IPS DF 19.7 (cell line): ENCODE measurements at places on chromosomes 7 and 10.

- DNase-seq: no peak
These were observed 20.4 kb upstream of the ASAH2 start for GRCh38 chr10:50271564-50272250.

DNA sequence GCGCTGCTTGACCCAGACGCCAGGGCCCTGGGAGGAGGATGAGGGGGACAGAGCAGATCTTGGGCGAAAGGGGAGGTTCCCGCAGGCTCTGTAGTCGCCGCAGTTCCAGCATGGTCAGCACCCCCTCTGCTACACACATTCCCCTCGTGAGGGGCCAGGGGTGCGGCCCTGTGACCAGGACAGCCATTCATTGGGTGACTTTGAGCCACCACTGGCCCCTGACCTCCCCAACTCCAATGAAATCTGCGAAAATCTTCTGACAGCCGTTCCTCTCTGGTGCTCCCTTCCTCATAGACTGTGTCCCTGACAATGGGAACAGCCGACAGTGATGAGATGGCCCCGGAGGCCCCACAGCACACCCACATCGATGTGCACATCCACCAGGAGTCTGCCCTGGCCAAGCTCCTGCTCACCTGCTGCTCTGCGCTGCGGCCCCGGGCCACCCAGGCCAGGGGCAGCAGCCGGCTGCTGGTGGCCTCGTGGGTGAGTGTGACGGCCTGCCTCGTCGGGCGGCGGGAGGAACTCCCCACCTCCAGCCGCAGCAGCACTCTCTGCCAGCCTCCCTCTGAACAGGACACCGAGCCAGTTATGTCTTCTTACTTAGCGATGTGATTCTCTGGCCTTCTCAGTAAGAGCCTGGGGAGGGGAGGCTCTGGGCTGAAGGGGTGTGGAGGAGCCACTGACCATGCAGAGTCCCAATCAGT lies 825 bp downstream of the TMEM176A start:
- DNase-seq: no peak

GRCh38 chr10:120402147-120402766 lies 54.8 kb upstream of the PLPP4 start:
- no peak for DNase-seq

DNA sequence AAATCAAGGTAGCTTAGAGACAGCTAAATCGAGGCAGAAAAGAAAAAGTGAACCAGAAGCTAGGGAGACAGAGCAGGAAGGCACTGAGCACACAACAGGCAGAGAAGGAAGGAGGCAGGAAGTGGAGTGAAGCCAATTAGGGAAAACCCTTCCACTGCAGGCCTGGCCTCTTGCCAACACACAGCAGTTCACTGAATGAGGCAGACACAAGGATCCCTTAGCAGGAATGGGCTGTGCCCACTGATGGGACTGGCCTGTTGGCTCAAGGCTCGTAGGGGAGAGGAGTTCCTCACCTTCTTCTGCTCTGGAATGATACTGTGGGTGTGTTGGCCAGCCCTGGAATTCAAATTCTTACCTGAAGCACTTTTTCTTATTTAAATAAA lies 220.3 kb upstream of the STK17A start:
- no peak for DNase-seq

DNA sequence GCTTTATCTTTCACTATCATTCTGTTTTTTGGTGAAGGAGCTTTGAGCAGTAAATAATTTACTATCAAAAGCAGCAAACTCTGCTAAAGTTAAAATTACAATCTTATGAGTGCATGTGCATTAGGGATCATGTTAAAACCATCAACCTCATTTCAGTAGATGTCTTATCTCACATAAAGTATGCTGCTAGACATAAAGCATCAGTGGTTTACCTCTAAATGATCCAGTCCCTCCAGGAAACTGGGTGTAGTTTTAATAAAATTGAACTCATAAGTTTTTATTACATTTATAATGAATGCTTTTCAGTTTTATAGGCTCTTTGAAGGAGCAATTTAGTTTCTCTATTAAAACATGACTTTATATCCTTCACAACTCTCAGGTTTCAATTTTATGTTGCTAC lies 108.7 kb downstream of the LRRN3 start:
- DNase-seq: no peak

DNA sequence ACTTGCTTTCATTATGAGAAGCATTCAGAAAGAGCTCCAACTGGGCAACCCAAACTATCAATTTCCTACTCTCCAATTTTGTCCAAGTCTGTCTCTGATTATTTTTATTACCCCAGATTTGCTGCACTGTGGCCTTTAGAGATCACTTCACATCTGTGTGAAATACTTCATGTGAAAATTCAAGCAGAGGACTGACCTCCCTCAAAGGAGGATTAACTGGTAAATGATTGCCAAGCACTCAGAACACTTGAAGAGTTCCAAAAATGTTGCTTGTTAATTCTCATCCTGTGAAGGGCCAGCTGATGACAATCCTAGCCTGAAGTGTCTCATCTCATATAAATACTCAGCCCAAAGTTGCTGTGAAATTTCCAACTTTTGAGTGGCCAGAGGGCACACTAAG lies 182.8 kb upstream of the DGKB start:
- no peak for DNase-seq

- no peak for DNase-seq
These were observed 70.2 kb downstream of the SAMD9 start for GRCh38 chr7:93047514-93048099.

- DNase-seq: no peak
These were observed 41.5 kb upstream of the PRKCQ start for GRCh38 chr10:6621536-6621935.

DNA sequence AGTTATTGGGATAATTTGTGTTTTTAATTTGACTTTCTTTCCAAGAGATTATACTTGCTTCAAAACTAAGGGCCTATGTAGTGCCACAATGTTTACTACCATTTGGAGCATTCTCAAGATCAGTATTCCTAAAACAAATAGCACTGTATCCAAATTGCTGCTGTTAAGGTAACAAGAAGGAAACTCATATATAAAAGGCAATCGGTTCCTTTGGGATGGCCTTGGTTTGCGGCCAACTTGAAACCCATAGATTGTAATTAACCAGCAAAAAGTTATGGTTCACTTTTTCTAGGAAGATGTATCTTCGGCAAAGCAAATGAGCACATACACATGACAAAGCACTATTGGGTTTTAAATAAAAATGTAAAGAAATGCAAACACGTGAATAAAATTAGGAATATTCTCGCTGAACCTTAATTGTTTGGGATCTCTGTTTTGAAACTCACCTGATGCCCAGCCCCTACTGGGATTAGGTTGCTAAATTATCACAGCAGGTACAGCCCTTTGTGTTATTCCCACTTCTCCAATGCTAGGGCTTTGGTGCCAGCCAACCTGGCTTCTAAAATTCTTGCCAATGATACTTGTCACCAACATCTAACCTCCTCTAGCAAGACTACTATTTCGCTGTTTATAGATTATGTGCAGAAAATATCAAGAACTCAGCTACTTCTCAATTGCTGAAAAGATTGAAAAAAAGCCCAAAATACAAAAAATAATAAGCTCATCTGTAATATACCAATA lies 16.0 kb downstream of the CDNF start:
- no peak for DNase-seq

DNA sequence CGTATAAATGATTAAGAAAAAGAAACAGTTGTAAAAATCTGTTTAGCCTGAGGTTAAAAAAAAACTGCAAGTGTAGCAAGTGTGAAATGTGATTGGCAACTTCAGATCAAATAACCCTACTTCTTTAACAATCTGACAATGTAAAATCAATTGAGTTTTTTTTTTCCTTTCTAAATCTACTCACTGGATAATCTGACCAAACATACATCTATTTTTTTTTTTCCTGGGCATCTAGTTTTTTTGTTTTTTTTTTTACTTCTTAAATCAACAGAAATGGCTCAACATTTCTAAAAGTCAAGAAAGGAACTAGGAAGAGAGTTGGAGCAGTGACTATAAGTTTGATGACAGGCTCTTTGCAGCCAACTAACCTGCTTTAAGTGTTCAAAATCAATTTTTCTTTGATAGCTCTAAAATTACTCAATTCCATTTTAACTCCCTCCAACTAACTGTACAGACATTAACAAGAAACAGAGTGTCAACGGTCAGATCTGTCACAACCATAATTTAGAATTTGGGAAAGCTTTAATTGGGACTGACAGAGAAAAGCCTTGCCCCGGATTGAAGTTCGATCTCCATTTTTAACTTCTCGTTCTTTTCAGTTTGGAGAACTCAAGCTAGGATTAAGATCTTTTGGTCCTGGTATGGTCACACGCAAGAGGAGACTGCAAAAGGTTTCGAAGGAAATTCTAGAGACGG lies 1.2 kb downstream of the ARL3 start:
- DNase-seq: no peak

DNA sequence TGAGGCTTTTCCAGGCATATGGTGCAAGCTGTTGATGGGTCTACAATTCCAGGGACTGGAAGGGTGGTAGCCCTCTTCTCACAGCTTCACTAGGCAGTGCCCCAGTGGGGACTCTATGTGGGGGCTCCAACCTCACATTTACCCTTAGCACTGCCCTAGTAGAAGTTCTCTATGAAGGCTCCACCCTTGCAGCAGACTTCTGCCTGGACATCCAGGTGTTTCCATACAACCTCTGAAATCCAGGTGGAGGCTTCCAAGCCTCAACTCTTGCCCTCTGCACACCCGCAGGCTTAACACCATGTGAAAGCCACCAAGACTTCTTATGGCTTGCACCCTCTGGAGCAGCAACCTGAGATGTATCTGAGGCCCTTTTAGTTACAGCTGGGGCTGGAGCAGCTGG lies 87.8 kb downstream of the ZNF777 start:
- DNase-seq: no peak

GRCh38 chr10:128866551-128866950 lies 600.5 kb upstream of the MGMT start:
- no peak for DNase-seq

DNA sequence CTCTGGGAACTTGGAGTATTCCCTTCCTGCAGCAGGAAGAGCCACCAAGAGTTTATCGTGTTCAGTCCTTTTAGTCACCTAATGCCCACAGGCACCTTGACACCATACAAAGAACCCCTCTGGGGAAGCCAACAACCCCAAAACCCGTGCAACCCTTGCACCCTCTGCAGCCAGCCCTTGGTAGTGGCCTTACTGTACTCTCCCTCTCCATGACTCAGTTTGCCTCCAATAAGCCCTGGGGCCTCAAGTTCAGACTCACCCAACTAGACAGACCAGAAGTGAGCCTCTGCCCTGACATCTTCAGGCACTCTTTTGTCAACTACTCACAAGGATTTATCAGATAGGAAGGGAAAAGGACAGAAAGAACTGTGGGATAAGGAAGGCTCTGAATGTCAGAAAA lies 30.9 kb downstream of the KCNMA1 start:
- no peak for DNase-seq

- no peak for DNase-seq
These were observed 127.7 kb downstream of the DIP2C start for GRCh38 chr10:561721-562120.
